ENCODE measurements at places on chromosomes 1 and 21.

GRCh38 chr21:38861056-38861455 lies 55.3 kb downstream of the ETS2 start:
- no peak for DNase-seq

GRCh38 chr1:23422941-23423340 lies 1.6 kb downstream of the TCEA3 start:
- no peak for DNase-seq

DNA sequence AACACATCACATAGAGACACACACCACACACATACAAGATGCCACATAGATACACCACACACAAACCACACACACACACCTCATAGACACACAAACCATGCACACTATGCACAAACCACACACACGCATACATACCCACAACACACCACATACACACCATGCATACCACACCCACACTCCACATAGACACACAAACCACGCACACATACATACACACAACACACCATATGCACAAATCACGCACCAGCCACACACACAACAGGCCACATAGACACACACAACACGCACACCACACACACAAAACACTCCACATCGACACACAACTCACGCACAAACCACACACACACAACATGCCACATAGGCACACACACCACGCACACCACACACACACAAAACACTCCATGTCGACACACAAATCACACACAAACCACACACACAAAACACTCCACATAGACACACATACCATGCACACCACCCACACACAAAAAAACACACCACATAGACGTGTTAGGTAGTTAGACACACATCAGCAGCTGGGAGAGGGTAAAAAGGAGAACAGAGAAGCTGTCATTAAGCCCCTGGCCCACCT lies 49.5 kb upstream of the SLC19A1 start:
- no peak for DNase-seq

DNA sequence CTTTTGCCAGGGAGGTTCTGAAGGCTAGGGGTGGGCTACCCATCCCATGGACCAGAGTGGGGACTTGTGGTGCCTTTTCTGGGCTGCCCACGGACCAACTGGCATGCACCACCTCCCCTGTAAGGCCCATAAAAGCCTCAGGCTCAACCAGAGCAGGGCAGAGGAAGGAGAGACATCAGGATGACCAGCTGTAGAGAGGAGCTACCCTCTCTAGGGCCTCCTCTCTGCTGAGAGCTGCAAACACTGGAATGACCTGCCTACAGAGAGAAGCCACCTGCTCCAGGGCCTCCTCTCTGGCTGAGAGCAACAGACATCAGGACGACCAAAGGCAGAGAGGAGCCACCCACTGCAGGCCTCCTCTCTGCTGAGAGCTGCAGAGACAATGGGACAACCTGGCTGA lies 140.9 kb downstream of the EIF4G3 start:
- peak; percentile 8 for DNase-seq

DNA sequence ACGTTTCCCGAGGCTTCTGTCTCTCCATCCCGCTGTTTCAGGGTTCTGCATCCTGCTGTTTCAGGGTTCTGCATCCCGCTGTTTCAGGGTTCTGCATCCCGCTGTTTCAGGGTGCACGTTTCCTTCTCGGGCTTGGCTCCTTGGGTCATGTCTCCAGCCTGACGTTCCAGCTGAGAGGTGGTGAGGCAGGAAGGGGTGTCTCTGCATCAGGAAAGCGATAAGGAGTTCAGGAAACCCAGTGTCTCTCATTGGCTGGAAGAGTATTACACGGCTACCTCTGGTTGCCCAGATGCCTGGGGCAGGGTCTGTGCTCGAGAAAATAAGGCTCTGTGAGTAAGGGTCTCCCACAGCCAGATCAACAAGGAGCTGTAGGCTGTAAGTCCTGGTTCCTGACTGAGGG lies 21.1 kb downstream of the ADARB1 start:
- no peak for DNase-seq

- peak; percentile 75 for DNase-seq
These were observed 59.3 kb downstream of the GPR88 start for GRCh38 chr1:100597061-100597741.
